ENCODE measurements at places on chromosomes 13 and 19.

GRCh38 chr13:113537205-113537604 is 46.7 kb upstream of the DCUN1D2 start:
- H3K27me3 ChIP-seq, result no peaks in the 10 kb centered on the region
- no peak for DNase-seq
- no peak overlapping the region for H3K4me3 ChIP-seq
- no peak overlapping the region for H3K27ac ChIP-seq

- peaks cover 6% of the 10 kb centered on the region for H3K36me3 ChIP-seq
- no peak overlapping the region for H3K27ac ChIP-seq
These were observed 3.1 kb upstream of the SDHAF1 start for GRCh38 chr19:35991731-35992450.

GRCh38 chr19:14089412-14089661 is 1.2 kb downstream of the SAMD1 start:
- H3K4me3 ChIP-seq, result peak overlapping the region; percentile 78
- peaks cover 23% of the 10 kb centered on the region for H3K4me1 ChIP-seq
- peaks cover 25% of the 10 kb centered on the region for H3K36me3 ChIP-seq
- DNase-seq, result no peak

GRCh38 chr19:39183104-39183503 is 13.7 kb upstream of the NCCRP1 start:
- no peak overlapping the region for H3K27ac ChIP-seq
- no peak for DNase-seq
- no peak overlapping the region for H3K4me3 ChIP-seq
- no peaks in the 10 kb centered on the region for H3K36me3 ChIP-seq
- no peaks in the 10 kb centered on the region for H3K27me3 ChIP-seq
- no peaks in the 10 kb centered on the region for H3K4me1 ChIP-seq

GRCh38 chr13:56424246-56424645 is 716.5 kb upstream of the PRR20A start:
- no peak overlapping the region for H3K4me3 ChIP-seq
- H3K27me3 ChIP-seq, result no peaks in the 10 kb centered on the region
- DNase-seq, result no peak
- H3K36me3 ChIP-seq, result no peaks in the 10 kb centered on the region

- DNase-seq, result no peak
- H3K27me3 ChIP-seq, result no peaks in the 10 kb centered on the region
- H3K4me1 ChIP-seq, result peaks cover 5% of the 10 kb centered on the region
- H3K27ac ChIP-seq, result no peak overlapping the region
- H3K4me3 ChIP-seq, result no peak overlapping the region
These were observed 10.4 kb downstream of the ATP4B start for GRCh38 chr13:113647351-113648215.

- H3K27me3 ChIP-seq, result no peaks in the 10 kb centered on the region
- no peaks in the 10 kb centered on the region for H3K4me1 ChIP-seq
- no peak overlapping the region for H3K27ac ChIP-seq
- H3K36me3 ChIP-seq, result no peaks in the 10 kb centered on the region
These were observed 154.6 kb downstream of the COL4A1 start for GRCh38 chr13:110152351-110152750.

Data from activated CD4-positive, alpha-beta memory T cell treated with anti-CD3 and anti-CD28 coated beads, Interleukin-2, amount 10 ng/mL, durations not matched to agents 7 days and 5 days (primary cell).